ENCODE measurements at places on chromosomes 16 and 17.

GRCh38 chr17:66635386-66636045 lies 199.4 kb upstream of the CACNG5 start:
- no peak for DNase-seq

DNA sequence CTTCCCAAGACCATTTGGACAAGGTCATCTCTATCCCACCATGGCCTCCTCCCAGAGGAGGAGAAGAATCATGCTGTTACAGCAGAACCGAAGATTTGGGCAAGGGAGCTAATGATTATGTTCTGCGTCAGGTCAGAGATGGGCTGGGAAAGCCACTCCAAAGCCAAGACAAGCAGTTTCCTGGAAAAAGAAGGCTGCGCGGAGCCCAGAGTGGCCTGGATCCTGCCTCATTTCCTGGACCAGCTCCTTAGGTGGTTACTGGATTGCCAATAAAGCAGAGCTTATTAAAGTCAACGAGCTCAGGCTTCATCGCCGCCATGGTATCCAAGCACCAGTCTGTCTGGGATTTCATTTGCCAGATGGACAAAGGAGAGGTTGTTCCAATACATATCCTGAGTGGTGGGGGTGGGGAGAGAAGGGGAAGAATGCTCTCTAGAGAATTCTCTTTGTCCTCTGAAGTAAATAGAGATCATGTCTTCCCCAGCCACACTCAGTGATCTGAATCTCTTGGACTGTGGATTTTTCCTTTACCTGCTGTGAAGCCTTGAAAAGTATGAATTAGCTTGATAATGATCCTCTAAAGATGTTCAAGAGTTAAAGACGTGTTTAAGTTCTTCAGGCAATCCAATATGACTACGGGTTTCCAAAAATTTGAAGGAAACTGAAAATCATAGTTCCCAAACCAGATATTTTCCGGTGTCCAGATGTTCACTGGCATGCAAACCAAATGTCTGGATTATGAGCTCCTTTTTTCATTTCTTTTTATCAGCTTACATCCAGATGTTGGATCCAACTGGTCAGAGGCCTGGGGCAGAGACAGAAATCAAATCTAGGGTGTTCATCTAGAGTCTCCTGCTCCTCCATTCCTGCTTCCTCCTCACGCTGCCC lies 17.7 kb downstream of the PRAC1 start:
- no peak for DNase-seq

DNA sequence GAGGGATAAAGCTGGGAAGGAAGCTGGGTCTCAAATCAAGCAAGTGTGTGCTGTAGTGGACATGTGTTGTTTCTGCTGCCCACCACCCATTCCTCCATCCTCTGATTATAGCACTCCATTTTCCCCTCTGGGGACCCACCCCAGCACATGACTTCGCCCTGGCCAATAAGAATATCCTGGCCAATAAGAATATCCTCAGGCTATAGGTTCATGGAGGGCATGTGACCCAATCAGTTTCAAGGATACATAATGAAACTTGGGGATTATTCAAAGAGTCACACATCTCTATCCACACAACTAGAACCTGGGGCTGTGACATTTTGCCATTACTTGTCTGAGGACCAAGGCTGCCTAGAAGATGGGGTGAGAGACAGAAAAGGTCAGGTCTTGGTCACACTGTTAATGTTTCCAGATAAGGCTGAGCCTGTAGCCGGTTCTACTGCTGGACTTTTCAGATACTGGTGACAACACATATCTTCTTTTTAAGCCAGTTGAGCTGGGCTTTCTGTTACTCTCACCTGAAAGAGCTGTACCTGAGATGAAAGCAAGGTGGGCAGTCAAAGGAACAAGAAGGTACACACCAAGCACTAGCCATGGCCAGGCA lies 33.7 kb downstream of the MYO18A start:
- no peak for DNase-seq

DNA sequence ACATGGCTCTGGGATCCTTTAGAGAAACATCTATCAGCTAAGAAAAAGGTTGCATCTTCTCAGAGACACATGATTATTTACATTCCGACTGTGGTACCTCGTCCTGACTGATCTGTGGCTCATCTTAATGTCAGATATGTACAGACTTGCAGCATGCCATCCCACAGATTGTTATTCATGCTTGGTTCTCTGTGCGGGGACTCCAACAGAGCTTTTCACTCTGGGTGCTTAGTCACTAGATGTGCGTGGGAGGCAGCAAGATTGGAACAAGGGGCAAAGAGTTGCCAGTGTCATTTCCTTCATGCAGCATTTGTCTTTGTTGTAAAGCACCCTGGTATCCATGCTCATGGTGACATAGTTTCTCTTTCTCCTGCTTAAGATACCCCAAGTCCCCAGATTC lies 179.1 kb upstream of the CACNG5 start:
- peak; percentile 23 for DNase-seq

DNA sequence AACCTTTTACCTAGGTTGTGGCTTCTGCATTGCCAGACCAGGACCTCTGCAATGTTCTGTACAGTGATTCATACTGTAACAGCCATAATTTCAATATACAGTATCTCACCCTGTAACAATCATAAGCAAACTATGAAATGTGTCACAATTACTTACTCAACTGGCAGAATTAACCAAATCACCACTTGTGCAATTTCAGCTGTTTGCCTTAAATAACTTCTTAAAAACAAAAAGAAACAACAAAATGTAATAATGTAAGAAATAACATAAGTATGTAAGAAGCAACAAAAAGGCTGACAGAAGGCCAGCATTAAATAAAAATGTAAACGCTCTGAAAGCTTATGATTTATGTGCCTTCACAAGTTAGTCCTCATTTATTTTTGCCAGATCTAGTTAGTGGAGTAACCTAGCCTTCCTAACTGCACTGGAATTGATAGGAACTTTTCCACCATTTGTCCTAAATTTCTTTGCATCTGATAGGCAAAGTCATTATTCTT lies 96.9 kb downstream of the SKAP1 start:
- no peak for DNase-seq

All from stimulated activated CD4-positive, alpha-beta T cell treated with anti-CD3 and anti-CD28 coated beads, Interleukin-1b, Interleukin-23, amount 100 ng/mL, for 1 hour (primary cell).